ENCODE measurements at places on chromosomes 5 and 9.

DNA sequence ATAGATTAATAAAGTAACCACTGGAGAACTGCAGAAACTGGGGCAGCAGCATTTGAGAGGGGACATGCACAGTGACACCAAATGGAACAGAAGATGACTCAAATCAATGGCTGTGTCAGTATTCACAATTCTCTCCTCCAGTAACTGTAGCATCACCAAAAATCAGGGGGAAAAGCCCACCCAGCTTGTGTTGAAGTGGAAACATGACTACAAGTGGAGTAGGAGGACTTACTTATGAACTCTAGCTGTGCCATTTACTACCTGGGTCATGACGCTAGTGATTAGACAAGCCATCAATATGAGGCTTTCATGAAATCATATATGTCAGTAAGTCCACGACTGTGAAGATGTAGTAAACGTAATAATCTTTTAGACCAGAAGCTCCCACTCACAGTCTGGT lies 199.8 kb upstream of the PTGER4 start:
- DNase-seq, result no peak

- no peak for DNase-seq
These were observed 80.9 kb downstream of the MARCHF3 start for GRCh38 chr5:126949475-126949874.

DNA sequence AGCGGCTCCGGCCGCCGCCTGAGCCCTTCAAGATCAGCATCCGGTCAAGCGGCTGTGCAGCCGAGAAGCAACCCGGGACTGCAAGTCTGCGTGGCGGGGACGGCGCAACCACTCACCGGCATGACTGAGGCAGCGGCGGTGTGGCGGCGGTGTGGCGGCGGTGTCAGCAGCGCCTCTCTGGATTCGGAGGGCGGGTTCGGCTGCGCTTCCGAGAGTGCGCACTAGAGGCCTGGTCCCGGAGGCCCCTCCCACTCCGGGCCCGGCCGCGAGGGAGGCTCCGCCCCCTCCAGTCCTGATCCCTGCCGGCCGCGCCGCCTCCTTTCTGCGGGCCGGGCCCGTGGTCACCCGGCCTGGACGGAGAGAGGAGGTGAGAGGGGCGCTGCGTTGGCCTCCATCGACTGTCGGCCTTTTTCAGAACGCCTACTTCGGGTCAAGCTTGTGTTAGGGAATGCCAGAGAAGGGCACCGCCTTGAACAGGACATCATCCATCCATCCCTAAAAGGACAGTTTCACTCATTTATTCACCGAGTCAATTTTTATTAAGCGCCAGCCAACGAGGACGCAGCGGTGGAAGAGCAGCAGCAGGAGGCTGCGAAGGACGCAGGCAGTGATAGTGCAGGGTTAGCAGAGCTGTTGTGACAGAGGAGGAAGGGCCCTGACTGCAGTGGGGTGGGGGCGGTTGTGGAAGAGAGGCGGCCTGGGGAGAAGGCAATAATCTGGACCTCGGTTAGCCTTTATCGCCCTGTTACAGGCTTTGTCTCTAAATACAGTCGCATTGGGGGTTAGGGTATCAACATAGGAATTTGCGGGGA lies at the start of gene ATOX1:
TSS of gene ATOX1 (minus strand) at position 202 of the 812 bp plus-strand sequence. CDS start at position 122, 80 bp downstream.
- DNase-seq, result peak; percentile 93

DNA sequence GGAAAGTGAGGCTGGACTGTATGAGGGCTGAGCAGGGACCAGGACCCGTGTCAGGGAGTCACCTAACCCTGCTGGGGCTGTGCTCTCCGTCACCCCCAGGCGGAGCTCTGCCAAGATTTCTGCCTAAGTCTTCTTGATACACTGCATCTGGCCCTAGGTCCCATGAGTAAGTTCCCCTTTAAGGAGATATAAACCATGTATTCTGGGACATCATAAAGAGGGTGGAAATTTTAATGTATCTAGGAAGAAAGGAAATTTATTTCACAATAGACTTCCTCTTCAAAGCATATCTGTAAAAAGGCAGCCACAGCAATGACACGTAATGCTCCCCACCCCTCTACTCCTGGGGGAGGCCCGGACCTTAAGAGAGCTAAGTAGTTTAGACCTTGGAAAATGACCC lies 183.4 kb downstream of the FBXL7 start:
- no peak for DNase-seq

DNA sequence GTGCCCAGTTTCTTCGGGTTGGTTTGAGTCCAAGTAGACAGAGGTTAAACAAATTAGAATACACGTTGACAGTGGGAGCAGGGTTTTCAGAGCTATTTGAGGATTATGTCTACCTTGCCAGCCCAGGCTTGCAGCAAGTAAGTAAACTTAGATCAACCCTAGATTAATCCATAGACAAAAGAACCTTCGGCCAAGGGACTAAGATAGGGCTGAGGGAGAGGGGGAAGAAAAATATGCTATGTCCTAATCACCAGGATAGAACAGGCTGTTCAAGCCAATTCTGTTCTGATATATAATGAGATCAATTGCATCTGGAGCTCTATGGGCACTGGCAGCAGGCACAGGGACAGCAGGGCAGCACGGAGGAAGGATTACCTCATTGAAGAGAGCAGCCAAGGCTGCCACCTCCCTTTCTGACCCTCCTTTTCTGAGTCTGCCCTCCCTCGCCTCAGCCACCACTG lies 377.7 kb downstream of the PIK3R1 start:
- DNase-seq, result no peak

DNA sequence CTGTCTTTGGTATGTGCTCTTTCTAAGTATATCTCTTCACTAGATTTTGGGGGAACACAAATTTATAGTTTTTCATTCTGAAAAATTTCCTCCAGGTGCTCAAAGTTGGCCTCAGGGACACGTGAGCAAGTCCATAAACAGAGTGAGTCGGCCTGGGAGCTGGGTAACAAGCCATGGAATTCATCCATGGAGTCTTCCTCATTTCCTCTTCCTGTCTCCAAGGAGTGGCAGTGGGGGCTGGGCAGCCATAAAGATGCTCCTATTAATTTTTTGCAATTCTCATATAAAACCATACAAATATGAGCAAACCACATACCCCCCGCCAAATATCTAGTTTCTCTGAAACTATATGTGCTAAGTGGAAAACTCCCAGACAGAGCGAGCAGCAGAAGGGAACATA lies 136.6 kb upstream of the OTULINL start:
- DNase-seq, result no peak

GRCh38 chr5:55680353-55680752 lies 31.8 kb downstream of the SLC38A9 start:
- no peak for DNase-seq

- no peak for DNase-seq
These were observed 51.5 kb downstream of the PCSK1 start for GRCh38 chr5:96381526-96381925.

DNA sequence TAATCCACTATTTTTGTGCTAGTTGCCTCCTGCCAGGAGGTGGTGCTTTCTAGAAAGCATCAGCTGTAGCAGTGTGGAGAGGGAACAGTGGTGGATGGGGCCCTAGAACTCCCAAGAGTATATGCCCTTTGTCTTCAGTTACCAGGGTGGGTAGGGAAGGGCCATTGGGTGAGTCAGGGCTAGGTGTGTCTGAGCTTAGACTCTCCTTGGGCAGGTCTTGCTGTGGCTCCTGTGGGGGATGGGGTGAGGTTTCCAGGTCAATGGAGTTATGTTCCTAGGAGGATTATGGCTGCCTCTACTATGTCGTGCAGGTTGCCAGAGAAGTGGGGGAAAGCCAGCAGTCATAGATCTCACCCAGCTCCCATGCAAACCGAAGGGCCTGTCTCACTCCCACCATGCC lies 11.3 kb upstream of the ADAMTS12 start:
- DNase-seq, result no peak

- DNase-seq, result no peak
These were observed 100.9 kb downstream of the GABBR2 start for GRCh38 chr9:98607787-98608186.

DNA sequence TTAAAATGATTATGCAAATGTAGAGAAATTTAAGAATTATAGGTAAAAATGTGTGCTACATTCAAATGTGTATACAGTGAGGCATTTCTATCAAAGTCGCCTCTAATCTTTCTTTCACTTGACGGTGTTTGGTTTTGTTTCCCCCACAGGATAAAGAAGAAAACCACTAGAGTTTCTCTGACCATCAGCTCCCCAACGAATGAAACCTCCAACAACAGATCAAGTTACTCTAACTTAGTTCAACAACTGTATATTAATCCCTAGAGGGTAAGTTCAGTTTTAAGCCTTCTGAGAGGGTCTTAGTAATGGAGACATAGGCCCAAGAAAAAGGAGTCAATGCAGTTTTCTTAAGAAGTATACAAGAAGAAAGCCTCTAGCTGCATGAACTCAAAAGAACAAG lies 11.5 kb upstream of the MYOT start:
- no peak for DNase-seq

DNA sequence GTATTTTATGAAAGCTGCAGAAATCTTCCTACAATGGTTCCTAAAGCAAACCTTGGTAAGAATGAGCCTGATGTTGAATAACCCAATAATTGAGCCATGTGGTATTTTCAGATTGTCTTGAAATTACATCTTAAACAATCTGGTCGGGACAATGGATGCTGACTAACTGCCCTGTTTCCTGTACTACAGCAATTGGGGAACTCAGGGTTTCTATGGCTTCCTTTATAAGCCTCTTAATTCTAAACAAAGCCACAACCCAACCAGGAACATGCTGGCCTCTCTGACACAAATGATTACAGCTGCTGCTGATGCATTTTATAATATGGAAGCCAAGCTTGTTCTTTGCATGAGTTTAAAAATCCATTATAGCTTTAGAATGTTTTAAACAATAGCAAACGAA lies 30.2 kb downstream of the PTPN3 start:
- peak; percentile 61 for DNase-seq

DNA sequence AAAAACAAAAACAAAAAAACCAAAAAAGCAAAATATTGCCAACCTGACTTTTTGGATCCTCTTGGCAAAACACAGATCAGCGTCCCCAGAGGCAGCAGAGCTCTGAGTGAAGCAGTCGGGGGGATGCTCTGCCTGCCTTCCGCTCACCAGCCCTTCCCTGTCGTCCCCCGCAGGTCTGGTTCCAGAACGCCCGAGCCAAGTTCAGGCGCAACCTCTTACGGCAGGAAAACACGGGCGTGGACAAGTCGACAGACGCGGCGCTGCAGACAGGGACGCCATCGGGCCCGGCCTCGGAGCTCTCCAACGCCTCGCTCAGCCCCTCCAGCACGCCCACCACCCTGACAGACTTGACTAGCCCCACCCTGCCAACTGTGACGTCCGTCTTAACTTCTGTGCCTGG lies 20.7 kb downstream of the LHX2 start:
- DNase-seq, result no peak

- DNase-seq, result peak; percentile 29
These were observed 9.5 kb upstream of the BARX1 start for GRCh38 chr9:93964685-93965084.

DNA sequence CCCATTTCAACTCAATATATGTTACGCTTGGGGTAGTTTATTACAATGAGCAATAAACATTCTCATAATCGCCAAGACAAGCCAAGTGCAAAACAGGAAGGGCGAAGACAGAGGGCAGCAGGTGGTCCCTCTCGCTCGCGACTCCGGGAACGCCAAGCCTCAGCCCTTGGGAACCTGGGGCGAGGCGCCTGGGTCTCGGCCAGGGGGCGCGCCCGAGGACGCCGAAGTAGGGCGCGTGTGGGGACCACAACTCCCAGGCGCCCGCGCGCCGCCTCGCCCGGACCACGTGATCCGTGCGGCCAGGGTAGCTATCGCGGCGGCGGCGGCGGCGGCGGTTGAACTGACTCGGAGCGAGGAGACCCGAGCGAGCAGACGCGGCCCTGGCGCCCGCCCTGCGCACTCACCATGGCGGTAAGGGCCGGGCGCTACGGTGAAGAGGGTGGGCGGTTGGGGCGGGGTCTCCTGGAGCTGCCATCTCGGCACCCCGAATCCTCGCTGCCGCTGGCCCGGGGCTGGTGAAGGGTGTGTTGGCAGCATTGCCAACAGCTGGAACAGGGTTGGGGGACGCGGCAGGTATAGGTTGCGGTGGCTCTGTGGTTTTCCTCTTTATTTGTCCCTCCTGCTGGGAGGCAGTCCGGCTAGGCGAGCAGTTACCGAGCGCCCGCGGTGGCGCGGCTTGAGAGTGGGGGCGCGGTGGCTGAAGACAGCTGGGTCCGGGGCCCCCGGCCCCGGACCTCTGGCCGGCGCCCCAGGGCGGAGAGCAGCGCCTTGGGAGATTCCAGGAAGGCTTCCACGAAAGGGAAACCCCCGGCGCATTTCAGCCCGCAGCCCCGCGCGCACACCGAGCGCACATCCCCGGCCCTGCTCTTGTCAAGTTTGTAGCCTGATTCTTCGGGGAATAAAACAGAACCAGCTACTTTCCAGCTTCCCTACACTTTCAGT lies at the start of gene SLC31A2:
TSS of gene SLC31A2 (plus strand) at position 338 of the 942 bp plus-strand sequence. CDS start at position 406, 68 bp downstream.
- DNase-seq, result peak; percentile 91

- DNase-seq, result no peak
These were observed 5.0 kb downstream of the UBAC1 start for GRCh38 chr9:135955934-135956801.

DNA sequence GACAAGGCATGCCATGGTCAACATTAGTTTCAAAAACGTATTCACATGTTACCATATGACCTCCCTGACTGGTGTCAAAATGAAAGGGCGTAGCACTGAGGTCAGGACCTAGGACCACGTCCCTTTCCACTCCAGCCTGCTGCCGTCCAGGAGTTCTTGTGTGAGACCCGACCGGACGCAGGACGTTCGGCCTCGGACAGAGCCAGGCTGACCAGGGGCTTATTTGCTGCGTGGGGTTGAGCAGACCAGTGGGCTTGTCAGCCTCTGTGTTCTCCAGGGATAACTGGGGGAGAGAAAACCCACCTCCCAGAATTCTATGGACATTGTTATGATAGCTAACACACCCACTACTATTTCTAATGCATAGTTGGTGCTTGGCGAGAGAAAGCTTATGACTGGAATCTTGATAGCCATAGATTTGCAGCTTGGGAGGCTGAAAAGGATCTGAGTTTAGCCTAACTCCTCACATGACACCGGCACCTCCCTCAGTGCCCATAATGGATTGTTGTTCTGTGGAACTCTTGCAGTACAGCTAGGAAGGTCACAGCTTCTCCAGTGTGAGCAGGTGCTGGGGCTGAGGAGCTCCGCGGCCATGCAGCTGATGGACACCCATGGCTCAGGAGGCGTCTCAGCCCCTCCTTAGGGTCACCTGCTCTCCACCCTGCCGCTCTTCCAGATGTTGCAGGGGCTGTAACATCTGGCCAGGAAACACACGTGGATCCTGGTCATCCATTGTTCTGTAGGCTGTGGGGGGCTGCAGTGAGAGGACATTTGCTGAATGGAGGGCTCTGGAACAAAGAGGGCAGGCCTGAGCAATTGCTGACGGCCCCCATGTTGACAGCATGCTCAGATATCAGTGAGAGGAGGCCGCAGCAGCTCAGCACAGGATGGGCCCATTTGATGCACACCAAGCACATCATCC lies 368.4 kb downstream of the IRX2 start:
- no peak for DNase-seq

DNA sequence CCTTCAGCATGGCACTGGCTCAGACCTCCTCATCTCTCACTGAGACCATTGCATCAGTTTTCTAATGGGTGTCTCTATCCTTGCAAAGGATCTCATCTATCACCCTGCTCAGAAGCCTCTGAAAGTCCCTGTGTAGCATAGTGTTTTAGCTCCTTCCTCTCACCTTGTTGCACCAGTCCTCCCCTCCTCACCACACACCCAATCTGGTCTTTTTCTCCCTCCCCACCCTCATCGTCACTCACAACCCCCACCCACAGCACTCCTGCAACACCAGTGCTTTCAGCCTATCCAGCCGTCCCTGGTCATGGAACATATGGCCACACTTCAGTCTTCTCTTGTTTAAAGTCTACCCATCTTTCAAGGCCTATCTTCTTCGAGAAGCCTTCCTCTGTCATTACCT lies 74.5 kb downstream of the ANGPTL2 start:
- DNase-seq, result no peak

GRCh38 chr5:17190242-17190778 lies 27.1 kb upstream of the BASP1 start:
- no peak for DNase-seq

GRCh38 chr5:95959051-95959887 lies 2.4 kb downstream of the ELL2 start:
- no peak for DNase-seq

Measured in activated CD8-positive, alpha-beta memory T cell treated with anti-CD3 and anti-CD28 coated beads, Interleukin-2, amount 10 ng/mL, durations not matched to agents 7 days and 5 days (primary cell).